ENCODE measurements at places on chromosomes 1 and 21. TPM values are rescaled to one million over a fixed set of nuclear protein-coding genes. Genes with fewer than 3 reads are reported as not detected.

- no peak overlapping the region for H3K4me3 ChIP-seq
- H3K36me3 ChIP-seq = peaks cover 16% of the 10 kb centered on the region
- no peaks in the 10 kb centered on the region for H3K27me3 ChIP-seq
- H3K27ac ChIP-seq = no peak overlapping the region
These were observed 25.5 kb upstream of the MTMR11 start for GRCh38 chr1:149962039-149962647.

- no peaks in the 10 kb centered on the region for H3K36me3 ChIP-seq
- no peak overlapping the region for H3K4me3 ChIP-seq
- no peak overlapping the region for H3K27ac ChIP-seq
- no peaks in the 10 kb centered on the region for H3K27me3 ChIP-seq
These were observed 11.0 kb downstream of the FAM163A start for GRCh38 chr1:179754041-179754624.

Gene IL22RA1
- total RNA-seq = 2.1 TPM

DNA sequence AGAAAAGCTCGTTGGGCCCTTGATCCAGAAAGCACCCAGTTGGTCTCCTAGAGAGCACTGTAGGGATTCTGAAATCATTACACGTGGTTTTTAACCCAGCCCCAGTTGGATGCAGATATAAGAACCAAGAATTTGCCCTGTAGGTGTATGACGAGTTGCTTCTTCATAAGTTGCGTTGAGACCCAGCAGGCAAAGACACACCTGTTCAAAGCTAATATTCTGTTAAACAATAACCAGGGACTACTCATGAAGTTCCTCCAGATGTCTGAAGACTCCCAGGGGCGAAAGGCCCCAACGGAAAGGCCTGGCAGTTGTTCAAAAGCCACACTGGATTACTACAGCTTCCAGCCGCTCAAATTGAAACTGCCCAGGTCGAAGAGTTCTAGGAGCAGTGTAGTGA is 88.6 kb upstream of the HNRNPU start:
- DNase-seq = no peak
- peaks cover 10% of the 10 kb centered on the region for H3K4me1 ChIP-seq
- H3K4me3 ChIP-seq = 0 out of 2 replicates have a peak overlapping the region, but pooled peaks have one; percentile 5
- no peaks in the 10 kb centered on the region for H3K27me3 ChIP-seq

- H3K27ac ChIP-seq = no peak overlapping the region
- H3K27me3 ChIP-seq = peaks cover 5% of the 10 kb centered on the region
- no peaks in the 10 kb centered on the region for H3K36me3 ChIP-seq
- no peak overlapping the region for H3K4me3 ChIP-seq
These were observed 85.3 kb downstream of the FOXD2 start for GRCh38 chr1:47522935-47523834.

DNA sequence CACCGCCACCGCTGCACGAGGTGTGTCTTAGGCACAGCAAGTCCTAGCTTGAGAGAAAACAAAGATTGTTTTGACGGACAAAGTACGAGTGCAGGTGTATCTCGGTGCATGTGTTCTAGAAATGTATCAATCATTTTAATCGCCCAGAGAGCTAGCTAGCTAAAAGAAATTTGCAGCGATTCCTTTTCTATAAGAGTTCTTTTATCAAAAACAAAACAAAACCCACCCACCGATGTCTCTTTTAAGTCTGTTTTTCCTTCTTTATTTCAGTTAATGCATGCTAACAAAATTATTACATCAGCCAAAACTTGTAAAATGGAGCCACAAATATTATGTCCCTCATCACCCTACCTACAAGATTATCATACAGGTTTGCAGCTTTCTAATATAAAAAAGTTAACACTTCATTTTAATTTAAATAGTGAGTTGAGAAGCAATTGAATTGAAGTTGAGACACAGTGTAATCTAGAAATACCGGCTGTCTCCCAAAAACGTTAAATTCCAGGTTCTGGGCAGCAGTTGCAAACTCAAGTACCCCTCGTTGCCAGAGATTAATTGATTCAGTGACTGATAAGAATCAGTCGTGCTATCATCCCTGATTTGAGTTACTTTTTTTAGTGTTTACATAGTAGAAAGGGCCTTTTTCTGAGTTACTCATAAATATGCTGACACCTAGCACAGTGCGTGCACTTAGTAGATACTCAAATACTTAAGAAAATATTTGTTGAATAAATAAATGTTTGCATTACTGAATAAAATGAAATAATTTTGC is 1.5 kb upstream of the SYDE2 start:
- no peaks in the 10 kb centered on the region for H3K27me3 ChIP-seq
- H3K4me3 ChIP-seq = peak overlapping the region; percentile 97
- no peak for DNase-seq
- H3K27ac ChIP-seq = peak overlapping the region; percentile 86
- H3K36me3 ChIP-seq = no peaks in the 10 kb centered on the region
- H3K4me1 ChIP-seq = peaks cover 21% of the 10 kb centered on the region

- H3K4me3 ChIP-seq = peak overlapping the region; percentile 81
- H3K36me3 ChIP-seq = peaks cover 12% of the 10 kb centered on the region
- H3K27ac ChIP-seq = peak overlapping the region; percentile 91
- H3K4me1 ChIP-seq = peaks cover 42% of the 10 kb centered on the region
These were observed 684 bp upstream of the MRPL20 start for GRCh38 chr1:1407636-1408318.

Gene S100A6
- total RNA-seq = 85.0 TPM

DNA sequence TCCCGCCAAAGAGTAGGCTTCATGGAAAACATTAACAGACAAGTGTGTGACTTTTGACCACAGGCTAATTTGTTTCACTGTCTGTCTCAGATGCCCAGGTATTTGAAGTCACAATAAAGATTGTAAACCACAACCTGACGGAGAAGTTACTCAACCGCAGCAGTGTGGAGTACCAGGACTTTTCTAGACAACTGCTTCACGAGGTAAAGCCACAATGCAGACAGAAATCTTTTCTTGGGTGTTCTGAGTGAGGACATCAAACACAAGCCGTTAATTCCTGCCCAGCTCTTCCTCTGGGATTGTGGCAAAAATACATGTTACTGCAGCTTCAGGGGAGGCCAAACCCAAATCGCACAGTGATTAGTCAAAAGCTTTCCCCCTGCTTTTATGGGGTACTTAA is 31.0 kb downstream of the UMODL1 start:
- no peak overlapping the region for H3K27ac ChIP-seq
- no peak for DNase-seq
- H3K4me1 ChIP-seq = peaks cover 18% of the 10 kb centered on the region
- H3K36me3 ChIP-seq = no peaks in the 10 kb centered on the region
- no peaks in the 10 kb centered on the region for H3K27me3 ChIP-seq

Gene RIPPLY3
- total RNA-seq = 0.09 TPM

DNA sequence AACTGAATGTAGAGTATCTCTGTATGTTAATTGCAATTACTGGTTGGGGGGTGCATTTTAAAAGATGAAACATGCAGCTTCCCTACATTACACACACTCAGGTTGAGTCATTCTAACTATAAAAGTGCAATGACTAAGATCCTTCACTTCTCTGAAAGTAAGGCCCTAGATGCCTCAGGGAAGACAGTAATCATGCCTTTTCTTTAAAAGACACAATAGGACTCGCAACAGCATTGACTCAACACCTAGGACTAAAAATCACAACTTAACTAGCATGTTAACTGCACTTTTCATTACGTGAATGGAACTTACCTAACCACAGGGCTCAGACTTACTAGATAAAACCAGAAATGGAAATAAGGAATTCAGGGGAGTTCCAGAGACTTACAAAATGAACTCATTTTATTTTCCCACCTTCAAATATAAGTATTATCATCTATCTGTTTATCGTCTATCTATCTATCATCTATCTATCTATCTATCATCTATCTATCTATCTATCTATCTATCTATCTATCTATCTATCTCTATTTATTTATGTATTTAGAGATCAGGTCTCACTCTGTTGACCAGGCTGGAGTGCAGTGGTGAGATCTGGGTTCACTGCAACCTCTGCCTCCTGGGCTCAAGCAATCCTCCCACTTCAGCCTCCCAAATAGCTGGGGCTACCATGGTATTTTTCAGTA is 47.8 kb downstream of the CHML start:
- no peak overlapping the region for H3K27ac ChIP-seq
- H3K4me3 ChIP-seq = no peak overlapping the region
- no peaks in the 10 kb centered on the region for H3K36me3 ChIP-seq
- no peaks in the 10 kb centered on the region for H3K4me1 ChIP-seq
- no peak for DNase-seq
- no peaks in the 10 kb centered on the region for H3K27me3 ChIP-seq

Gene SESN2
- 13.2 TPM for total RNA-seq

GRCh38 chr1:90579212-90579802 is 137.8 kb downstream of the BARHL2 start:
- DNase-seq = peak; percentile 18
- H3K27me3 ChIP-seq = no peaks in the 10 kb centered on the region
- H3K4me1 ChIP-seq = no peaks in the 10 kb centered on the region
- H3K4me3 ChIP-seq = no peak overlapping the region
- H3K27ac ChIP-seq = no peak overlapping the region
- H3K36me3 ChIP-seq = no peaks in the 10 kb centered on the region

- H3K27ac ChIP-seq = no peak overlapping the region
- H3K4me1 ChIP-seq = no peaks in the 10 kb centered on the region
- no peaks in the 10 kb centered on the region for H3K36me3 ChIP-seq
- no peaks in the 10 kb centered on the region for H3K27me3 ChIP-seq
- DNase-seq = no peak
These were observed 180.3 kb upstream of the DMRTA2 start for GRCh38 chr1:50603274-50604271.

Gene OR2L5
- total RNA-seq = not detected

GRCh38 chr21:43918385-43918947 is 53.4 kb downstream of the AGPAT3 start:
- DNase-seq = no peak
- no peaks in the 10 kb centered on the region for H3K36me3 ChIP-seq
- H3K27me3 ChIP-seq = no peaks in the 10 kb centered on the region
- H3K27ac ChIP-seq = no peak overlapping the region
- H3K4me3 ChIP-seq = no peak overlapping the region

Gene CTBS
- total RNA-seq = 4.7 TPM

DNA sequence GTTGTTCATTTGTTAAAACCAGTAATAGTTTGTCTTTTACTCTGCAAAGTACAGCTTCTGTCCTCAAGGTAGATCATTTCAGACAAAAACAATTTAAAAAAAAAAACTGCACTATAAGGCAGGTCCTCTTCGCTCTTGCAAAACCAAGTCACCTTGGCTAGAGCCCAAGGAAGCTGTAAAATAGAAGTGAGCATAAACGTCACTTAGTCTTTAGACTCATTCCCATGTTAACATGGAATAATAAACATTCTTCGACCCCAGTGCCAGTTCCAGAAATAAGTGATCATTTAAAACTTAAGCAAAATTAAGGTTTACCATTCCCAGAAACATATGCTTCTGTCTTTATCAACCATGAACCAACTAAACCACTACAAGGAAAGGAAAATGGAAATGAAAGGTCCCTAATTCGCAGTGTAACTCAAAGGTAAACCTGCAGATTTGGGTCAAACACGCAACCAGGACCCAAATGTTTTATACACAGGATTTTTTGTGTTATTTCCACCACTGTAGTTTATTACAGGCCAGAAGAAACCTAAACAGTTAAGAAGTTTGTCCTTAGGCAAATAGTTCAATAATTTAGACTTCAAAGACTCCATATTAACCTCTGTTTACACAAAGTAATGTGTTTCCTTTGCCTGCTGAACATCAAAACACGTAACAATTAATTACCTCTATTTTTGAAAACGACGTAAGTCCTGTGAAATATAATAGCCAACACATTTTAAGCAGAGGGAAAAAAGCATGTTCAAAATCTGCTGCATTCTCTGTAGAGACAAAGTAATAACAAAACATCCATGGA is 54.6 kb downstream of the TGFBR3 start:
- peaks cover 100% of the 10 kb centered on the region for H3K4me1 ChIP-seq
- H3K4me3 ChIP-seq = no peak overlapping the region
- no peak for DNase-seq
- H3K36me3 ChIP-seq = no peaks in the 10 kb centered on the region

GRCh38 chr1:53334781-53335180 is 6.9 kb upstream of the LRP8 start:
- H3K27me3 ChIP-seq = no peaks in the 10 kb centered on the region
- H3K27ac ChIP-seq = no peak overlapping the region
- no peak for DNase-seq
- peaks cover 4% of the 10 kb centered on the region for H3K4me1 ChIP-seq
- H3K4me3 ChIP-seq = no peak overlapping the region

- DNase-seq = no peak
- no peak overlapping the region for H3K27ac ChIP-seq
- H3K4me1 ChIP-seq = no peaks in the 10 kb centered on the region
These were observed 1208.7 kb downstream of the BRINP3 start for GRCh38 chr1:189269011-189269410.

DNA sequence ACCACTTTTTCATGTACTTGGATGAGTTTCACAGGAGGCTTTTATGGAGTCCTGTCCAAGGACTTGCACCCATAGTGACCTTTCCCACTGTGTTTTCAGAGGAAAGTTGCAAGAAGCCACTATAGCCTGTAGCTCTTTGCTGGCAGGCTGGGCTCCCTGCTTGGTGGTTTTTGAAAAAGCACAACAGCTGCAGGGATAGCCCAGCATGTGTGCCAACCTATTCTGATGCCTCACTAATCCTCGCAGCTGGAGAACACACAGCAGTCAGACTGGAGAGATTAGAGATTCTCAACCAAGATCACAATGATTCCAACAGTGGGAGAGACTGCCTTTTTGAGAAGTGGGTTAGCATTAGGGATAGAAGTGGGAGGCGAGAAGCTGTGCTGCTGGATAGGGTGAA is 24.1 kb upstream of the ARHGEF11 start:
- no peak overlapping the region for H3K27ac ChIP-seq
- no peak overlapping the region for H3K4me3 ChIP-seq
- H3K27me3 ChIP-seq = peaks cover 4% of the 10 kb centered on the region
- DNase-seq = no peak
- no peaks in the 10 kb centered on the region for H3K36me3 ChIP-seq
- no peaks in the 10 kb centered on the region for H3K4me1 ChIP-seq

Gene DIPK1A
- 8.4 TPM for total RNA-seq

- no peaks in the 10 kb centered on the region for H3K36me3 ChIP-seq
- H3K4me1 ChIP-seq = no peaks in the 10 kb centered on the region
- H3K27ac ChIP-seq = no peak overlapping the region
- no peaks in the 10 kb centered on the region for H3K27me3 ChIP-seq
These were observed 11.3 kb upstream of the MARK1 start for GRCh38 chr1:220516722-220517042.

- H3K27ac ChIP-seq = no peak overlapping the region
- no peak for DNase-seq
- H3K36me3 ChIP-seq = no peaks in the 10 kb centered on the region
- peaks cover 5% of the 10 kb centered on the region for H3K27me3 ChIP-seq
- no peaks in the 10 kb centered on the region for H3K4me1 ChIP-seq
- no peak overlapping the region for H3K4me3 ChIP-seq
These were observed 29.1 kb upstream of the PARP1 start for GRCh38 chr1:226436855-226437491.

All from HepG2 (cell line).